ENCODE measurements at places on chromosomes 7 and 10.

GRCh38 chr10:27345455-27345920 lies 104.9 kb upstream of the ACBD5 start:
- DNase-seq = no peak

DNA sequence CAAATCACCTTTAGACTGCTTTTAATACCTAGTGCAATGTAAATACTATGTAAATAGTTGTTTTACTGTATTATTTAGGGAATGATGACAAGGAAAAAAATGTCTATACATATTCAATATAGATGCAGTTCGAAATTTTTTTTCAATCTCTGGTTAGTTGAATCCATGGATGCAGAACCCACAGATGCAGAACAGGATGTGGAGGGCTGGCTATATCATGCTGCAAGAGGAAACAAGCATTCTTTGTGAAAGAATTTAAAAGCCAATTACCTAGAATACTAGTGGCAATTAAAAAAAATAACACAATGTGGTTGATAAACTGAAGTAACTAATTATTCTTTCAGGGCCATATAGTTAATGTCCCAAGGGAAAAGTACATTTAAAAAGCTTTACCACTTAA lies 170.4 kb downstream of the ZNF438 start:
- no peak for DNase-seq

DNA sequence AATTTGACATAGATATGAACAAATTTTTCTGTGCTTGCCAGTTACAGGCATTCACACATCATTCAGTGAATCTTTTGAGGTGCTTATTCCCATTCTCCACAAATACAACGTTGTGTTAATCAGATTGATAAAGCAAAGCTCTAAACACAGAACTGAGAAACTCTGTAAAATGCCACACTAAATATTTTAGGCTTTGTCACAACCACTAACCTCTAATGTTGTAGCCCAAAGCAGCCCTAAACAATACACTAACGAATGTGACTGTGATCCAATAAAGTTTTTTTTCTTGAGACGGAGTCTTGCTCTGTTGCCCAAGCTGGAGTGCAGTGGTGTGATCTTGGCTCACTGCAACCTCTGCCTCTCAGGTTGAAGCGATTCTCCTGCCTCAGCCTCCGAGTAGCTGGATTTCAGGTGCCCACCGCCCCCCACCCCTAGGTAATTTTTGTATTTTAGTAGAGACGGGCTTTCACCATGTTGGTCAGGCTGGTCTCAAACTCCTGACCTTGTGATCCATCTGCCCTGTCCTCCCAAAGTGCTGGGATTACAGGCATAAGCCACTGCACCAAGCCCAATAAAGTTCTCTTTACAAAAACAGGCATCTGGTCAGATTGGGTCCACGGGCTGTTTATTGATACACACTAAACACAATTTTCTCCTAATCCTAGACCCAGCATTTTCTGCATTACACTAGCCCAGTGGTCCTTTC lies 6.9 kb downstream of the CYCS start:
- no peak for DNase-seq

DNA sequence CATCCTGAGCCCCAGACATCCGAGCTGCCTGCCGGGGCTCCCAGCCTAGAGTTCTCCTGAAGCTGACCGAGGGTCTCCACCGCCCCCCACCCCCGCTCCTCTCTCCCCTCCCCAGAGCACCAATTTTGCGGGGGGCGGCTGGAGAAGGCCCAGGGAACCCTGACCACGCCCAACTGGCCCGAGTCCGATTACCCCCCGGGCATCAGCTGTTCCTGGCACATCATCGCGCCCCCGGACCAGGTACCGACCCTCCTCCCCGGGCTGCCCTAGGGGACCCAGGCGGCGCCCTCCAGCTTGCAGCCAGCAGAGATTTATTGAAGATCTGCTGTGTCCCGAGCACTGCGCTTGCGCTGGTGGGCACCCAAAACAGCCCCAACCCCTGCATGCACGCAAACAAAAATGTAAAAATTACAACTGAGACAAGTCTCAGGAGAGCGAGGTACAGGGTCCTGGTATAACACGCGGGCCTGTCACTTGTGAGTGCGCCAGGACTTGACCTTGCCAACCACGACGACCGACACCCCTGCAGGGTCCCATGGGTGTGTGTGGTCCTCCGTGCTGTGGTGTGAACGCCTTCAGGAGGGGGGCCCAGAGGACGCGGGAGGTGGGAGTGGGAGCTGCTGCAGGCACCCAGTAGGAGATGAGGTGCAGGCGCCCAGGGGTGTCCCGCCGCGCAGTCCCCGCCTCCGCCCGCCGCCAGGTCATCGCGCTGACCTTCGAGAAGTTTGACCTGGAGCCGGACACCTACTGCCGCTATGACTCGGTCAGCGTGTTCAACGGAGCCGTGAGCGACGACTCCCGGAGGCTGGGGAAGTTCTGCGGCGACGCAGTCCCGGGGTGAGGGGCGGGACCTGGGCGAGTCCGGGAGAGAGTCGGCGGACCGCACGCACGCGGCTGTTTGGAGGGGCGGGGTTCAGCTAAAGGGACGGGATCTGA lies 3.1 kb downstream of the PCOLCE start:
- peak; percentile 22 for DNase-seq

DNA sequence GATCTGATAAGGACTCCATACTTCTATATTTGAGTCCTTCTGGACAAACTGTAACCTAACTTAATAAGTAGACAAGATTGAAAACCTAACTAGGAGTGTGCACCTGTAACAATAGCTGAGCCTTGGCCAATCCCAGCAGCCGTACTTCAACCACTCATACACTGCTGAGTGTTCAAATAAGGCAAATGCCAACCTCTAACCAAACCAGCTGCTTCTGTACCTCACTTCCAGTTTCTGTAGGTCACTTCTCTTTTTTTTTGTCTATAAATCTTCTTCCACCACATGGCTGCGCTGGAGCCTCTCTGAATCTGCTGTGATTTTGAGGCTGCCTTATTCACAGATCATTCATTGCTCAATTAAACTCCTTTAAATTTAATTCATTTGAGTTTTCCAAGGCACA lies 753.2 kb downstream of the DNAJB9 start:
- DNase-seq = no peak

Measured in astrocyte of the spinal cord (primary cell).